Hypothalamus (tissue), 51 donors: ENCODE measurements at places on chromosomes 1 and 21.

DNA sequence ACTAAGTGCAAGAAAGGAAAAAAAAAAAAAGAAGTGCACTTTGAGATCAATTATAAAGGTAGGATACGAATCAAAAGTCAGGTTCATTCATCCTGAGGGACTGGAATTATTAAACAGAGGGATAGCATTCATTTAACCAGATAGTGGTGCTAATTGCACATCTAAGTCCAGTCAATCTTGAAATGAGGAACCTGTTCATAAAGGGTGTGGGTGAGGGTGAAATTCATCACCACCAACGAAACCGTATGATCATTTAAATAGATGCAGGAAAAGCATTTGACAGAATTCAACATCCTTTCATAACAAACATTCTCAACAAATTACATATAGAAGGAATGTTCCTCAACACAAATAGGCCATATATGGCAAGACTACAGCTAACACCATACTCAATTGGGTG, 5.6 kb downstream of the CTSS start:
- DNase-seq: no peak

DNA sequence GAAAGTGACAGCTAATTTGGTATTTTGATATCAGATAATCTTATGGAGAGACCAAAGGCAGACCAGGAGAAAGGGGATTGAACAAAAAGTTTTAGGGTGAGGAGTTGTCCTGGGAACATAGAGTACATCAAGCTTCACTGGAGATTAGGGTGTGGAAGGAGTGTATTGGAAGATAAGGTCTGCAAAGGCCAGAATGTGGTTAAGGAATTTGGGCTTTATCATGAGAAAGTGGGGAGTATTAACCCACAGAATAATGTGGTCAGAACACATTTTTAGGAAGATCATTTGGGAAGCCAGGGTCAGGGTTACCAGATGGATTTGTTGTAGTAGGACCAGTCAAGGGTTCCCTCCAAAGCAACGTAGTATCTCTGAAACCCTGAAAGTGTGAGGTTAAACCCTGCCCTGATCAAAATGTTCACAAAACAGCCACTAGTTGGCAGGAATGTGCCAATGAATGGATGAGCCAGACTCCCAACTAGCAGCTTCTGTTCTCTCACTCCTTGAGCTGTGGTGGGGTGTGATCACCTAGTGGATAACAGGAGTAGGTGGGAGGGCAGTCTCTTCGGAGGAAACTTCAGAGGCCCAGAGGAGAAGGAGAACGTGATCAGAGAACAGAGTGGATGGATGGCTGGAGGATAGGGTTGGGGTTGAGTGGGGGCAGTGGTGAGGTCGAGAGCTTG, 35.8 kb downstream of the SLC2A1 start:
- DNase-seq: no peak

- DNase-seq: peak; percentile 5
Observed at GRCh38 chr1:176691251-176692228, 228.6 kb downstream of the PAPPA2 start.

GRCh38 chr1:25051906-25052305, 121.8 kb upstream of the RUNX3 start:
- DNase-seq: no peak

GRCh38 chr1:95496773-95497172, 262.8 kb downstream of the RWDD3 start:
- no peak for DNase-seq

- DNase-seq: no peak
Observed at GRCh38 chr1:109762821-109763645, 690 bp downstream of the EPS8L3 start.

- no peak for DNase-seq
Observed at GRCh38 chr1:162300057-162300917, 76.4 kb downstream of the SPATA46 start.

GRCh38 chr1:230352537-230352936, 73.6 kb downstream of the PGBD5 start:
- no peak for DNase-seq

GRCh38 chr1:2416403-2416802, 4.0 kb upstream of the PEX10 start:
- DNase-seq: no peak

GRCh38 chr1:182003025-182003725, 58.3 kb downstream of the ZNF648 start:
- DNase-seq: no peak

DNA sequence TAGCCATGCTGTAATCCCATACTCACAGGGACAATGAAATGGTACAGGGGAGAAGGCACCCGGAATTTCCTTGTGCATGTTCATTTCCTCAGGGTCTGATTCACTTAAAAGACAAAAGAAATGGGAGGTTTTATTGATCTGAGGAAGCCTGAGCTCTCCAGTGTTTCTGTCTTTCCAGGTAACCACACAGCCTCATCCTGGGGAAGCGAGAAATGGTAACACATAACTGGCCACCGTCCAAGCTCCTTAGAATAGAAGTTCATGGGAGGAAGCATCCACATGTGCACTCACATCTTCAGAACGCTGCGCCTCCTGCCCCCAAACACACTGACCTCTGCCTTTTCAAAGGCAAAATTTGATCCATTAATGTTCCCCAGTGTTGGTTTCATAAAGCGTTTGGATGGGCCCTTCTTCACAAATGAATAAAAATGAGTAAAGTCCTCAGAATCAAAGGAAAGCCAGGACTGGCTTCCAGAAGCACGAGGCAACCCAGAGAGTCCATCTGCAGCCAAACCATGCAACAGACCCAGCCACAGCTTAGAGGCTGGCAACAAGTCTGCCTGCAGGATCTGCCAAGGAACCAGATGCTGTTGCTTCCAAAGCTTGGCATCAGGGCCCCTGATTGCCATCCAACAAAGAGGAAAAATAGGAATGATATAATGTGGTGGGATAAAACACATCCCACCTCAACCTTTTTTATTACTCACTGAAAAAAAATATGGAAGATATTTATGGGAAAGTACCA, 120.3 kb downstream of the ZBTB18 start:
- DNase-seq: peak; percentile 3

DNA sequence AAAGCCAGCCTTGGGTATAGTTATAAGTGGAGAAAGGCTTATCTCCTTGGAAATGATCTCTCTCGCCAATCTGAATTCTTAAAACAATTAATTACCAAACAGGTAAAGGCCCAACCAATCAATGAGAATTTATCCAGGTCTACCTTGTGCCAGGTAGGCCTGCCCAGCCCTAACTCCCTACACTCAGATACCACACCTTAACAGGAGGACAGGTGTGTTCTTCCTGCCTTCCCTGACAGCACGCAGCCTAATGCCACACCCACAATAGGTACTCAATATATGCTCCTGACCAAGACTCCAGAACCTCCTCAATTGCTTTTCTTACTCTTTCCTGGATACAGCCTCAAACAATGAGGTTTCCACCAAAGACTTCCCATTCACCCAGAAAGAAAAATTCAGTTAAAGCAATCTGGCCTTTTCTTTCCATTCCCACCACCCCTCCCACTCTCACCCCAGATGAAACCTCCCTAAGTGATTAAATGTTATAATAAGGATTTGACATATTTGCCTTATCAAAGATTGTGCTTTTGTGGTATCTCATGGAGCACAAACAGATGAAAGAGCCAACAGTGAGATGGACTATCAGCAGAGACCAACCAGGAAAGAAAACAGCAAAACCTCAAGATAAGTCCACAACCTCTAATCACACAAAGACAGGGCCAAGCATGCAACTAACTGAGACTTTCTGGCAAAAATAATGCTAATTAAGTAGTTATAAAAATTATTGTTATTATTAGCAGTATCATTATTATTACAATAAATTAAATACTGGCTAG, 25.6 kb downstream of the TRABD2B start:
- no peak for DNase-seq

DNA sequence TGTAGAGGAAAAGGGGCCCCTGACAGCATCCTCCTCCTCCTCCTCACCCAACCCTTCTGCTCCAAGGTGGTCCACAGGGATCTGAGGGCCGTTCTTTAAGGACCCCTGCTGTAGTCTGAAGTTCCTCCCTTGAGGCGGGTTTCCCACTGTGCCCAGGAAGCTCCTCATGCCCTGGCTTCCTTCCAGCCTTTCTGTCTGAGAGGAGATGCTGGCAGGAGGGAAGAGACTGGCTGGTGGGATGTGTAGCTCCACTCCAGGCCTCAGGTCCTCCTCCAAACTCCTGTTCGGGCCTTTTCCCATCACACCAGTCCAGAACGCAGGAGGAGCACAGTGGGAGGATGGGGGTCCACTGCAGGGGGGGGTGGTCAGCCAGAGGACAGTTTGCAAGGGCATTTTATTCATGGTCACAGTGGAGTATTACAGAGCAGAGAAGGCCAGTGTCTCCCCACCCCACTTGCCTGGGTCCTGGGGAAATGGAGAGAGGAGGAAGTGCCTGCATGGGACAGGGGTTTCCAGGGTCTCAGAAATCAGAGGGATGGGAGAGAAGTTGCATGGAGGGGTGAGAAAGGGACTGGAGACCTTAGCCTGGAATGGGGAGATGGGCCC, 7.8 kb downstream of the ETV3L start:
- no peak for DNase-seq

- no peak for DNase-seq
Observed at GRCh38 chr1:20344738-20345137, 54.1 kb downstream of the VWA5B1 start.

DNA sequence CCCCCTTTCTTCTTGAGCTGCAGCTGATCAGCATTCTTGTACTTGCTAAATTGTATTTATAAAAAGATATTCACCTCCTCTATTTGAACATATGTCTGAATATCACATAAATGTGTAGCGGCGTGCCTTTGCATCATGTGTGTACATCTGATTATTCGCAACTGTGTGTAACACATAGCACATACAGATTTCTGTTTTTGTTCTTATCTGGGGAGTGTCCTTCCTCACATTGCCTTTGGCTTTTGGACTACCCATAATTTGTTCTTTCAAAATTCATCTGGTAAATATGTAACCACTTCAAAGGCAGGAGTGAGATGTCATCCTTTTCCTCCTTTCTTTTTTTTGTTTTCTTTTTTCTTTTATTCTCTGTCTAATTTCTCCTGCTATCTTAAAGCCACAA, 113.6 kb downstream of the PBX1 start:
- DNase-seq: no peak

GRCh38 chr1:186418503-186418902, 42.4 kb downstream of the PDC start:
- no peak for DNase-seq

GRCh38 chr1:11071463-11072215, 11.8 kb upstream of the SRM start:
- DNase-seq: no peak

GRCh38 chr1:39575191-39576015, 1.2 kb downstream of the PABPC4 start:
- DNase-seq: no peak

GRCh38 chr21:45859041-45859761, 122.4 kb upstream of the COL6A1 start:
- DNase-seq: no peak

- no peak for DNase-seq
Observed at GRCh38 chr1:160544647-160545046, 21.6 kb upstream of the SLAMF6 start.

GRCh38 chr1:109089242-109090015, 1.1 kb upstream of the TMEM167B start:
- DNase-seq: no peak

- DNase-seq: no peak
Observed at GRCh38 chr21:16913010-16913409, 599.8 kb upstream of the CXADR start.

DNA sequence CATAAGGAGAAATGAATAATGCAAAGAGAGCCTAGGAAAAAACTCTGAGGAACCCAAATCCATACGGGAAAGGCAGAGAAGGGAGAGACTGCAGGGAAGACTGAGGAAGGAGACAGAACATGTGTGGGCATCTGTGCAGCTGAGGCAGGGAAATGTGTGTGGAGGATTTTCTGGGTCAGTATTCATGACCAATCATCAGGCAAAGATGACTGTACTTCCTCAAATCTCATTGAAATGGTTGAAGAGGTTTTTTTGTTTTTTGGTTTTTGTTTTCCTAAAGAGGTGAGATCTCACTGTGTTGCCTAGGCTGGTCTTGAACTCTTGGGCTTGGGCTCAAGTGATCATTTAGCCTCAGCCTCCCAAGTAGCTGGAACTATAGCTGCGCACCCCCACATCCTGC, 15.7 kb downstream of the DIP2A start:
- DNase-seq: no peak

- DNase-seq: no peak
Observed at GRCh38 chr1:4494558-4494957, 159.9 kb upstream of the AJAP1 start.

DNA sequence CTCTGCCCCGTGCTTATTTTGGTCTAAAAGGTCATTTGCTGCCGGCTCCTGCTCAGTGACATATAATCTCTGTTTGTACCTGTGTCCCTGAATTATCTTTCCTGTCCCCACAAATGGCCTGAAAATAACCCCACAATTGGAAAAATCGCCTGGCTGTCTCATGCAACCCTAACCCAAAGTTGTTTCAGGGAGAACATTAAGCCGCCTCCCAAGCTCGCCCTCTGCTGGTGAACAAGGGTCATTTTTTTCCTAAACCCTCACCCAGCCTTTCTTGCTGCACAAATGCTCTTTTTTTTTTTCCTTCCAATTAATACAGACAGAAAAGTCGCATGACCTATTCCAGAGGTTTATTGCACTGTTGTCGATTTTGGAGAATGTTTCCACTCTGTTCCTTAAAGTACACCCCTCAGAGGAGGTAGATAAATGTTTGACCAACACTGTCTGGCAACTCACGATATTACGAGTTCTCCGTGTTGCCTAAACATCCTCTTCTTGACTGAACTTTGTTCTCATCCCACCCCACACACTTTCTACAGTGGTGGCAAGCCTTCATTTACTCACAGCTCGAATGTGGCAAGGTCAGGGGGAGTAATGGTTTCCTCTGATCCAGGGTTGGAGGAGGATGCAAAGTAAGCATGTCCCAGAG, 148.7 kb downstream of the ZZZ3 start:
- peak; percentile 47 for DNase-seq

GRCh38 chr1:17441993-17442357, 2.5 kb upstream of the RCC2 start:
- DNase-seq: no peak

DNA sequence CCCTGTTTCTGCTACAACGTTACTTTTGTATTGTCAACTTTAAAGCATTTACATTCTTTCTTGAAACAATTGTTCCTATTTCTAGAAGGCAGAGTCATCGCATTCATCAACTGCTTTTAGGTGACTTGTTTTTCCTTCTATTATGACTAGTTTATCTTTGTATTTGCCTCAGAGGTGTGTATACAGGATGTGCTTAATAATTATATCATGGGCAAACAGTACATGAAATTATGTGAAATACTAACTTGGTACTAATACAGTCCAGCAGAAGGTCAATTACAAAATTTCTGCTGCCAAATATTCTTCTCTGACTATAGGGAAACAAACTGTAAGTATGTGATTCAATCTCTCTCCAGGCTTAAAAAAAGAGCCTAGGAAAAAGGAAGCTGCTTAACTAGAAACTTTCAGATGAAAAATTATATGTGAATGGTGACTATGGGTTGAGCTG, 101.6 kb downstream of the C4BPA start:
- DNase-seq: no peak
